Right cardiac atrium (tissue), 5 donors: ENCODE measurements at places on chromosomes 1 and 21.
A peak's percentile ranks its signal among the peaks of the same experiment; 100 is the strongest.

DNA sequence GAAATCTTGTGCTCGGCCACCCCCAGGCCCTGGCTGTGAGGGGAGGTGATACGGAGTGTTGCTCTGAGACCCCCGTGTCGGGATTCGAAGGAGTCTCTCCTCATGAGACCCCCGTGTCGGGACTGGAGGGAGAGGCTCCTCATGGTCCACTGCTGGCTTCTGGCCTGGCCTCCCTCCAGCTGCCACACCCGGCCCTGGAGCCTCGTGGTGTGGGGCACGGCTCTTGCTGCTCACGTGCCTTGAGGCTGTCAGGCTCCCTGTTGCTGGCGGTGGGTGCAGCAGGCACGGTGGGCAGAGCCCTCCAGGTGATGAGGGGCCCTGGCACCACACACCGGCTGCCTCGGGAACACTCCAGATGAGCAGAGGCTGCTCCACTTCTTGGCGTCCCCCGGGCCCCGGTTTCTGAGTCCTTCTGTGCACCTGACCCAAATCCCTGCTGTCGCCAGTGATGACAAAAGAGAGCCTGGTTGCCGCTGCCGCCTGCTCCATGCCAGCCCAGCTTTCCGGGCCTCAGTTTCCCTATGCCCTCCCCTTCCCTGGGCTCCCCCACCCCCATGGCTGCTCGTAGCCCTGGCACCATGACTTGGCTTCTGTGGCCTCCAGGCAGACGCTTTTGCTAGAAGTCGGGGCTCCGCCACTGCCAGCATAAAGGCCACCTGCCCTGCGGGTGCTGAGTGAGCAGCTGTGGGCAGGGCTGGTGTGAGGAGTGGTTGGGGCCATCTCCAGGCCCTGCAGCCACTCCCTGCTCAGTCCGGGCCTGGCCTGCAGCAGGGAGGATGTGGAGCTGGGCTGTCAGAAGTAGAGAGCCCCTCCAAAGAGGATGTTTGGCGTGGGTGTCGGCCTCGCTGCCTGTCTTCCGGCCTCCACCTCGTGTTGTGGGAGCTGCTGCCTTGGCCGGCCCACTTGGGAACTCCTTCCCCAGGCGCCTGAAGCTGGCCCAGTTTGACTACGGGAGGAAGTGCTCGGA, 11.8 kb downstream of the TMEM240 start:
- DNase-seq = peak; percentile 51

DNA sequence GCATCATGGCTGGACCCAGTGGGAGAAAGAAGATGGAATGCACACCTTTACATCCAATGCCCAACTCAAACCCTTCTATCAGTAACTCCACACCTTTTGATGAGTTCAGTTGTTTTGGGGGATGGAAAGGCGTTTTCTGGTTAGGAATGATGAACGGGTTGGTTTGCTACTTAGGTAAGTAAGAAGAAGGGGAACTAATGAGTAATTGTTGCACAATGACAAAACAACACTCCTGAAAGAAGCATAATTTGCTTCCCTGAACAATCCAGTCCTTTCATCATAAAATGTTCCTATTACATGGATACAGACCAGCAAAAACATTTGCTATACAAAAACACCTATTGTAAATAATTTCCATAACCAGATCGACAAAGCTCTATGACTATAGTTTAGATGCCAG, 35.9 kb upstream of the NFIA start:
- no peak for DNase-seq

- no peak for DNase-seq
Measured at GRCh38 chr1:241607497-241607896, 32.7 kb downstream of the CHML start.

DNA sequence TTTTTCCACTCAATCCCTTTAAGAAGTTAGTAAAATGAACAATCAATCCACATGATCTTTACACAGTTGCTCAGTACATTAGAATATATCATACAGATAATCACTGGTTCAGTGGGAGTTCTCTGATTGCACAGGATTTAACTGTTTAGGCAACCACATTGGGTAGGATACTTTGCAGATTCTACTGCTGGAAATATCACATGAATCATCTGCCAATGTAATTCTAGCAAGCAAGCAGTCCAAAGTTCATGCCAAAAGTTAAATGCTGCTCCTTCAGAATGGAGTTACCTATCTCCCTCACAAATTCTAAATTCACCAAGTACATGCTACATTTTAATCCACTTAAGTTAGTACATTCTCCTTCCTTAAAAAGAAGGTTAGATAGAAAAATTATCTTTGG, 52.4 kb downstream of the NEGR1 start:
- no peak for DNase-seq

DNA sequence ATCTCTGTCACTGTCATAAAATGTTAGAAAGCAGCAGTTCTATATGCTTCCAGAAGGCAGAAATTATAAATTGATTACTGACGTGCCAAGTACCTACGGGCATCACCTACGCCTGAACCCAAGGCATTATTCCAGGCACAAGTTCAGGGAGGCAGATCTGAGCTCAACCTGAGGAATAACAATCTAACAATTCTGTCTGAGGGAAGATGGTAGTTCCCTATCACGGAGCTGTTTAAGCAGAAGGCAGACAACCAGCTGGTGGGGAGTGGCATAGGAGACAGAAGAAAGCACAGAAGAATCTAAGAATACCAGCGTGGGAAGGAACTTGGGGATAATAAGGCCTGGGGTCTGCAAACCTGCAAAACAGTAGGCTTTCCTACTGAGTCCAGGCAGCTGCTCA, 40.4 kb downstream of the SLC9A1 start:
- no peak for DNase-seq

GRCh38 chr1:236760986-236761385, 34.1 kb upstream of the MTR start:
- no peak for DNase-seq

GRCh38 chr1:153805042-153805745, 30.0 kb downstream of the SLC27A3 start:
- DNase-seq = peak; percentile 78

- DNase-seq = no peak
Measured at GRCh38 chr1:53890522-53890941, 935 bp upstream of the YIPF1 start.

DNA sequence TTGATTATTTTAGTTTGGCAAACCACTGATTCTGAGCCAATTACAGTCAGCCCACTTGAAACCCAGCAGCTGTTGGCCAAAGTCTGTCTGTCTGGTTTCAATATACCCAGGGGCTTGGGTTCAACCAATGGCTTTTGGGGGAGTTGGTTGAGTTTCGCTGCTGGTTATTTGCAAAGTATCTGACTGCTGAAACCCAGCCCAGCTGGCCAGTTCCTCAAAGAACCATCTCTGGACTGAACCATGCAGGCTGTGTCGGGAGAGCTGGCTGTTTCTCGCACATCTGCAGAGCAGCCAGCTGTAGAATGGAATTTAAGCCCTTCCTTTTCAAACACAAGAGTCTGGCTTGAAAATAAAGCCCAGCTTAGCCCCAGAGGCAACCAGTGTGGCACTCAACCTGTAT, 66.0 kb upstream of the PAX7 start:
- DNase-seq = no peak

GRCh38 chr1:186189156-186189555, 185.9 kb downstream of the TPR start:
- DNase-seq = no peak

GRCh38 chr1:26370591-26371382, 1.8 kb downstream of the ZNF683 start:
- no peak for DNase-seq

GRCh38 chr1:223224465-223224864, 81.4 kb upstream of the TLR5 start:
- DNase-seq = no peak

DNA sequence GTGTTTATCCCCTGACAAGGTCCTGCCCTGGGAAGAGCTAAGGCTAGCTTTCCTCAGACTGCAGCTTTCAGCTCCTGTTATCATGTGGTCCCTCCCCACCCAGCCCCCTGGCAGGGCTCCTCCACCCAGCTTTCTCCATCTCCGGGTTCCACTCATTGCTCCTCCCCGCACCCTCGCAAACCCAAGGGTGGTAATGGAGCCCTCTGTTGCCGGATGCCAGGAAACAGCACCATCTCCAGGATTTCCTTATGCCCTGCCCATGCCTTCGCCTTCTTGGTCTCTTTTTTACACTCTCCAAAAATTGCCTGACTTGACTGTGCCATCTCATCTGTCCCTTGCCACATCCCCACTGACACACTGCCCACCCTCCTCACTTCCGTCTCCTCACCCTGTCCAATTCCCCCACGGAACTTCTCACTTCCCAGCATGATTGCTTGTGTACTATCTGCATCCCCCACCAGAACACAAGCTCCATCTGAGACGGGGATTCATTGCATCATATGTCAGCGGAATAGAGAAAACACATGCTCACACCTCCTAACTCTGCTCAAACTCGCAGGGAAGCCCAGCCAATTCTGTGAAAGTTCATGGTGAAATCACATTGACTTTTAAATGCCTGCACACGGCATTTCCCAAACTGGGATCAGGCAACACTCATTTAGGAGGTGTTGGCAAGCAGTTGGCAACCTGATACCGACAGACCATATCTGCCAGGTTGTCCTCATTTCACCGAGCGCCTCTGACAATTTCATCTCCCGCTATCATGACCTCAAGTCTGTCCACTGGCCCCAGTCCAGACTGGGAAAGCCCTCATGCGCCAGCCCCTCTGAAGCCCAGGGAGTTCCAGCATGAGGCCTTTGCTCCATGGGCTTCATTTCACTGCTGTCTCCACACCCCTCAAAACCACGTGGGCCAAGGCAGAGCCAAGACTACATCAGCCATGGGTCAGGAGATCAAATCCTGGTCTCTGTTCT, 201.1 kb downstream of the MATN1 start:
- DNase-seq = peak; percentile 92

GRCh38 chr1:202054094-202054493, 43.7 kb downstream of the ELF3 start:
- DNase-seq = no peak

DNA sequence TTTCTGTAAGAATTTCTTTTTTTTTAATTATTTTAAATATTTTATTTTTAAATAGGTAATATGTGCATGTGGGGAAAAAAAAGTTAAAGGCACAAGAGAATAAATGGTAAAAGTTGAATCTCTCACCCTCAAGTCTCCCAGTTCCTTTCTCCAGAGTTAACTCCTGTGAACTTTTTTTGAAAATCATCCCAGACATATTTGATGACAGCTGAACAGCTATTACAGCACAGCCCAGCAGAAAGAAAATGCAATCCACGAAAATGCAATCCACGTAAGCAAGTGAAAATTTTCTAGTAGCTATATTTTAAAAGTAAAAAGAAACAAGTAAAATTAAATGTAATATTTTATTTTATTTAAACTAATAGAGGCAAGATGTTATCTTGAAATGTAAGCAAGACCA, 310.0 kb upstream of the RUNX1 start:
- no peak for DNase-seq

DNA sequence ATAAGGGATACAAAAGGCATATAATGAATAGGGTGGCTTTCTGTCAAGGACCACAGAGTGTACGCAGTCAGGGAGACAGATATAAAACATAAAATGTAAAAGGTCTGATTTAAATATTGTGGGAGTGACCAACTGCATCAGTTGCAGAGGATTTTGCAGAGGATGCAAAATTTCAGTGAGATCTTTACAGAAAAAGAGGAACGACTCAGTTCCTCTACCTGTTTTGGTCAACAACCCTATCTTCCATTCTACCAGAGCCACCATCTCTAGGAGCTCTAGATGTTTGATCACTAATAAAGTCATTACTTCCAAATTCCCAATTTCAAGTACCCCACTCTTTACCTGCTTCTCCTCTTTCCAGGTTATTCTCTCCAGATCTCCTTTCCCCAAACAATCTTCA, 16.5 kb downstream of the SOD1 start:
- DNase-seq = no peak

DNA sequence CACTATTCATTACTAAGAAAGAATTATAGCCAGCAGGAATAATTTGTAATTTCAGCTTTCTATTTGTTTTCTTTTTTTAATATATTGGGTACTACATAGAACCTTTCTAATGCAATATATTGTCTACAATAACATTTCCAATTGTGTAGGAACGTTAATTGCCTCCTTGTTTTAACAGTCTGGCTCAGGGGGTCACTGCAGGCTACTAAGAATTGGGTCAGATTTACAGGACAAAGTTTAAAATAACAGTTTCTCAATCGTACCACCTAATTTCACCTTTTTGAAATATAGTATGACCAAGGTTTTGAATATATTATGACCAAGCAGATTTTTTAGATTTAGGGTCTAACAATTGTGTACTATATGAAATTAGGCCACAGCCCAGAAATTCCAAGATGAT, 2.4 kb downstream of the CFH start:
- DNase-seq = no peak

DNA sequence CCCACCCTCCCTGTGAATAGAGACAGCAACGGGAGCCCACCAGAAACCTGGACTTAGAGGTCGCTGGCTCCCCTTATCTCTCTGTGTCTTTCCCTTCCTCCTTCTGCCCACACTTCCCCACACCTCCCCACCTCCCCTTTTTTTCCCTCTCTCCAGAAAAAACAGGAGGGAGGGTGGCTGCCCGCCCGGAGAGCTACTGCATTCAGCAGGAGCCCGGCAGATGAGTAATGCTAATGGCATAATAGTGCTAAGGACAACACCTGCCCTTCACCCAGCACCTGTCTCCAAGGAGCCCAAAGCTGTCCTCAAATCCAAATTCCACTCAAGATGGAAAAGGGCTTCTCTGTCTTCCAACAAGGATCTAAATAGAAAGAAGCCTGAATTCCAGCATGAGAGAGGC, 11.4 kb upstream of the PRELP start:
- DNase-seq = peak; percentile 40

GRCh38 chr1:154779551-154780189, 90.4 kb downstream of the KCNN3 start:
- no peak for DNase-seq

GRCh38 chr1:248288391-248288790, 10.6 kb upstream of the OR2T33 start:
- no peak for DNase-seq

- DNase-seq = no peak
Measured at GRCh38 chr1:10490286-10490970, 15.7 kb downstream of the PEX14 start.

DNA sequence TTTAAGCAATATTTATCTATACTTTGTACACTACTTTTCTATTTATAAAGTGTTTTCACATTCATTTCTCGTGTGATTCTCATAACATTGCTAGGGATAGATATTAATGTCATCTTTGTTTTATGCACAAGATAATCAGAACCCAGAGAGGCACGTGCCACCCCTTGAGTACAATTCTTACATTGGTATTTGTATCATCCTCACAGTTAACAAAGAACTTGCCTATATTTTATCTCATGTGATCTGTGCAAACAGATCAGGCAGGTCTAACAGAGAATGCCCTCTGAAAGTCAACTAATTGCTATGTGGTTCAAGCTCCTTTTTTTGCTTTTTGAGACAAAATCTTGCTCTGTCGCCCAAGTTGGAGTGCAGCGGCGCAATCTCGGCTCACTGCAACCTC, 604.5 kb downstream of the LMO4 start:
- no peak for DNase-seq

GRCh38 chr1:226425431-226426031, 17.6 kb upstream of the PARP1 start:
- no peak for DNase-seq
